Non-pigmented ciliary epithelial cell (primary cell): ENCODE measurements at places on chromosomes 4 and X.

DNA sequence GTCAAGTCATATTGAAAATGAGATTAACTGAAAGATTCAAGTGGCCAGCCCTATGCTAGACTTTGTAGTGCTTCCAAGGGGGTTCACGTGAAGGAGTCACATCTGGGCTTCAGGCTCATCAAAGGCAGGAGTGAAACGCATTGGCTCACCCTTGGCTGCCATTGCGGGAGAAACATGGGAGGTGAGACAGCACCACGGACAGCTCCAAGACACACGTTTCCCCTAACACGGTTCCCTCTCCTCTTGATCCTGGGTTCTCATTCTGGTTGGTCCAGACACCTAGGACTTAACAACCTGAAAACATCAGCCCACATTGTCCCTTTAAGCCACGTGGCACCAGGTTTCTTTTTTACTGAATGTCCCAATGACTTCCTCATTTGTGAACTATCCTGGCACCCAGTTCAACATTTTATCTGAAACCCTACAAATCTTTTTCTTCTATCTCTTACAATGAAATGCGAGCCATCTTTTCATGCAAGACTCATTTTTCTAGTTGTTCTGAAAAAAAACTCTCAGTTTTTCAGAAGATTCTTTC lies 279.0 kb upstream of the VCX3A start:
- no peak for DNase-seq

GRCh38 chr4:153242839-153243324 lies 38.6 kb downstream of the TRIM2 start:
- DNase-seq = no peak

GRCh38 chr4:185263419-185263818 lies 54.0 kb downstream of the SNX25 start:
- no peak for DNase-seq

GRCh38 chrX:67415937-67416336 lies 127.9 kb upstream of the AR start:
- no peak for DNase-seq

DNA sequence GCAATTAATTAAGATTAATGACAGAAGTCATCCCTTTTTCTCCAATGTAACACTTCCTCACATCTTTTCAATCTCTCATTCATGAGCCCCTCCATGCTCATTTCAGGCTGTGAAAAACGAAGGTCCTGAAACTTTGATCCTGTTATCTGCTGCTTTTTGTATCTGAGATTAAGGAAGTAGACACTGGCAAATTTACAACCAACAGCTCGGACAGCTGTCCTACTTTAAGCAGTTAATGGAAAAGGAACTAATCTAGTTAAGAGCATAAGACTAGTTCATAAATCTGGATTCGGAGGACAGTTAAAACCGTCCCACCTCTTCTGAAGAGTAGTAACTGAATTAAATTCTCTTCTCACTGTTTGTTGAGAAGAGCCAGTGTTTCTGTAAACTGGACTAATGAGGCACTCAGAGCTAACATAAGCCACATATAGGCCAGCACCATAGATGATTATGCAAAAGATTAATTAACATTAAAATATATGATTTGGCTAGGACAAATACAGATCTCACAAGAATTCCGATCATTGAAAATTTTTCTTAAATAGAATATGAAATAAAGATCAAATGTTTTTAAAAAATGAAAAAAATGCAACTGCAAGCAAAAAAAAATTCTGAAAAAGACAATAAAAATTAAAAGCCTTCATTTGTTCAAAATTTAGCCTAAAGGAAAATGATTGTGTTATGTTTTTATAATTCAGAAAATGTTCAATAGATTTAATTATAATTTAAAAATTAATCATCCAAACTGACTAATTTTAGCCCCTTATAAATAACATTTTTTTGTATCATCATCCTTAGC lies 114.4 kb downstream of the ANTXR2 start:
- no peak for DNase-seq

GRCh38 chr4:2915789-2916188 lies 47.4 kb downstream of the NOP14 start:
- DNase-seq = no peak

GRCh38 chr4:99824070-99824599 lies 7.5 kb downstream of the DAPP1 start:
- no peak for DNase-seq

DNA sequence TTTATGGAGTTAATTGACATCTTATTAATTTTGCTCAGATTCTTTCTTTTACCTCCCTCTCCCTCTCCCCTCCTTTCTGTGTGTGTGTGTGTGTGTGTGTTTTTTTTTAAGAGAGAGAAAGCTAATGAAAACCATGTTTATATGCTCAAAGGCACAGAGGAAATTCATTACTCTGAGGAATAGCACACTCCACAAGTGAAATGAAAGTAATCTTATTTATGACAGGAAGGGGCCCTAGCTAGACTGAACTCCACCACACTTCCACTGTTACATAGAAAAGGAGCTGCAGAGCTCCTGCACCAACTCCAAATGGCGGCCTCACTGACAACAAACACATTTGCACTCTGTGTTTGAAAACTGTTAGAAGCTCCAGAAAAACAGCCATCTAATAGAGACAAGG lies 150.6 kb downstream of the RASL11B start:
- no peak for DNase-seq

DNA sequence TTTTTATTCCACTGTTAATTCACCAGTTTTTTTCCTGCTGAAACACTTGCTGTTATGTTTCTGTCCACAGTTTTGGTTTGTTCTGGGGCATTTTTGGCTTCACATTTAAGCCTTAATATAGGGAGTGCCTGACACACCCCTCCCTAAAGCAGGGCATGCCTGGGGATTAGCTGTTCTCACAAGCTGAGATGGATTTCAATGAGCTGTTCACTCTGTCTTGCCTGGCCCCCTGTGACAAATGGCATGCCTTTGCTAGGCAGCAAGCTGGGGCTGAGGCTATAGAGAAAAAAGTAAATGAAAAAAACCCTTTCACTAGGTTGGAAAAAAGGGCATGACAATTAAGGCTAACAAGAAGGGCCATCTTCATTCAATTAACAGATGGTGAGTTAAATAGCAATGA lies 22.4 kb downstream of the LPAR4 start:
- DNase-seq = no peak

GRCh38 chrX:101223226-101223625 lies 3.6 kb downstream of the DRP2 start:
- DNase-seq = no peak

DNA sequence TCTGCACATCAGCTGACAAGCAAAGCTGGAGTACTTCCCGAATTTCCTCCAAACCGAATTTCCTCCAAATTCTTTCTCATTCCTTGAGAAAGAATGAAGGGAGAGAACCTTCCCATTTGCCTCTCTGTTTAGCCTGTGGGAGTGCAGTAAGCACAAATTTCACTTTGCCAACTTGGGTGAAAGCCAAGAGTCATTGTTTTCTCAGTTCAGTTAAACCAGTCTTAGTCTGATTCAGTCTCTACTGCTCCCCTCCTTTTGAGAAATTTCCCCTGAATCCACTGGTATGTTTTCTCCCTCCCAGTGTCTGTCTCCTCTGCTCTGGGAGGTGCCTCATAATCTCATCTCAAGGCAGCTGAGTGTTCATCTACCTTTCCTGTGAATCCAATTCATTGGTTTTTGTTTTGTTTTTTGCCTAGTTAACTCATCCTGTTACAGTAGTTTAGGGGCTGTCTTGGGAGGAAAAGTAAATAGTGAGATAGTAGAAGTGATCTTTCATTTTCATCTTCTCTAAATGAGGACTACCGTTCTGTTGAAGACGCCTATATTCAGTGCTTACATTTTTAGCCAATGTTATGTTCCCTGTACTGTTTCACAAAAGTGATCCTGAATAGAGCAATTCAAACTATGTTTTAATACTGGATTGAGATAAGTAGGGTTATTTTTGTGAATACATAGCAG lies 49.0 kb downstream of the SYTL5 start:
- DNase-seq = no peak

DNA sequence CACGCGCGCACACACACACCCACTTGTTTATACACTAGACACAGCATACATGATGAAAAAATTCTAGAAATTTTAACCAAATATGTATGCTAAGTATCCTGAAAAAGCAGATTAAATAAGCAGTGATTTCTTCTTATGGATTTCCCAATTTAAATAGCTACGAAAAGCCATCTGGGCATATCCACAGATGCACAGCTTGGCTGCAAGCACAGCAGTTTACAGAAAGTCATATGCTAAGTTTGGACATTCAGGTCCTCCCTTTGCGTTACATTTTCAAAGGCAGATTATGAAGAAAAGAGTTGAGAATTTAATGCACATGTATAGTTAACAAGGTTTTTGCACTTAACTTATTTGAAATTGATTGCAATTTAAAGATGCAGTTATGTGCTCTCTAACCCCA lies 542.2 kb upstream of the EPHA5 start:
- DNase-seq = no peak

GRCh38 chrX:134524181-134524580 lies 64.2 kb downstream of the HPRT1 start:
- DNase-seq = no peak

DNA sequence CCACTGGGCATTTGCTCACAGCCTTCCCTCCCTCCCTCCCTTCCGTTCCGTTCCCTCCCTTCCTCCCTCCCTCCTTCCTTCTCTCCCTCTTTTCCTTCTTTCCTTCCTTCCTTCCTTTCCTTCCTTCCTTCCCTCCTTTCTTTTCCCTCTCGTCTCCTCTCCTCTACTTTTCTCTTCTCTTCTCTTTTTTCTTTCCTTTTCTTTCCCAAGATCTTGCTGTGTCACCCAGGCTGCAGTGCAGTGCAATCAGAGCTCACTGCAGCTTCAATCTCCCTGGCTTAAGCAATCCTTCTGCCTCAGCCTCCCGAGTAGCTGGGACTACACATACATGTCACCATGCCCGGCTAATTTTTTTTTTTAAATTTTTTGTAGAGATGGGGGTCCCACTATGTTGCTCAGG lies 26.7 kb upstream of the ING2 start:
- no peak for DNase-seq

DNA sequence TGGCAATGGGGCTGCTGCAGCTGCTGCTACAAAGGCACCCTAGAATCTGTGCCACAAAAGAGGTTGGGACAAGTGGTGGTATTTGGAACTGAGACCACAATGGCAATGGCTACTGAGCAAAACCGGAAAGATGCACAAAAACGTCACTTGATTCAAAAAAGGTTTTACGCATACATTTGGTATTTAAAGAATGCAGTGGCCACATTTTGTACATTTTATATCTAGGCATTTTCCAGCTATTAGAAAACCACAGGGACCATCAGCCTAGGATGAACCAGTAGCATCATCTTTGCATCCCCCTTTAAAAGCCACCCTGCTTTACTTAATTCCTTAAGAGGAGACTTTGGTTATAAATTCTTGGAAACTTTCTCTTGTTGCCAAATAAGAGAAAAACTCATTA lies 104.8 kb upstream of the CXCL13 start:
- no peak for DNase-seq

GRCh38 chrX:132819711-132820264 lies 138.6 kb downstream of the HS6ST2 start:
- no peak for DNase-seq

DNA sequence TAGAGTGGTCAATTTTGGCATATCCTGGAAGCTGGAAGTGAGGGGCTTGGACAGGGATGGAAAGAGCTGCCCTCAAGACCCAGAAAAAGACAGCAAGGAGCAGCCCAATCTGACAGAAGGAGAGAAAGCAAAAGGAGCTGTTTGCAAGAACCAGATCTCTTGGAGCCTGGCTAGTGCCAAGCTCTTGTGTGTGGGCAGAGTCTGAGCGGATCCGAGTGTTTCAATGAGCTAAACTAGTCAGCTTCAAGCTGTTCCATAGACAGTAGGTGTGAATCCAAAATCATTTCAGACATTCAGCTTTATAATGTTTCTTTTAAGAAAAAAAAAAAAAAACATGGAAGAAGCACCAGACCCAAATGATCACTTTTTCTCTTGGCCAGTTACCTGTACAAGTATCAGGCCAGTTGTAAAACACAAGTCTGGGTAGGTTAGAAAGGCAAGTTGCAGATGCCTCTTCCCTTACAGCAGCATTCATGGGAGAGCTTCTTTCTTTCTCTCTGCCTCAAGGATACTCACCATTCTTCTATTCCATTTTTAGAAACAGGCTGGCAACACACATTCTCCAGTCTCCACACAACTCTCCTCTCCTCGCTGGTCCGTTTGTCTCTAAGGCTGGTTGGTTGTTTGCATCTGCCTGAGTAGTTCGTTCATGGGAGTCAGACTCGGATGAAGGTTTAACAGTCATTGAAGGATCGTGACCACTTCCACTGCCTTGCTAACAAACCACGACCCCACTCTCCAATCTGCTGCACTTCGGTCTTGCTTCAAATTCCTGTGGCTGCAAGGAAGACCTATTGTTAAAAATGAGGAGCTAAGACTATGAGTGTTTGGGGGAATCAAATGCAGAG lies 105.2 kb upstream of the GATB start:
- no peak for DNase-seq

- DNase-seq = peak; percentile 67
Measured at GRCh38 chr4:150510176-150510865, 71.6 kb upstream of the MAB21L2 start.

- no peak for DNase-seq
Measured at GRCh38 chr4:154312246-154312645, 179.4 kb downstream of the DCHS2 start.

- DNase-seq = no peak
Measured at GRCh38 chr4:110198049-110198434, 373 bp downstream of the ELOVL6 start.

DNA sequence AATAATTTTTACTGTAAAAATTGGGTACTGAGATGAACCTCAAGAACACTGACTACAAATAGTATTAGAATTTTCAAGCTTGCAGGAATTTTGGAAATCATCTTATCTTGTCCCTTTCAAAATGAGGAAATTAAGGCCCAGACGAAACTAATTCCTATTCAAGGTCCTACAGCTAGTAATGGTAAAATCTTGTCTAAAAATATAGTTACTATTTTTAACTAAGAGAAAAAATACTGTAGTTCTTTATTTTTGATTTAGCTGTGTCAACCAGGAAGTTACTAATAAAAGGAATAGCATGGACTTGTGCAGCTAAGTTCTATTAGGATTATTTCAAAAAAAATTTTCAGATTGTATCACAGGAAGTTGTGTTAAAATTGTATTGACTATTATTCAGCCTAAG lies 12.7 kb downstream of the PRIMPOL start:
- DNase-seq = no peak

DNA sequence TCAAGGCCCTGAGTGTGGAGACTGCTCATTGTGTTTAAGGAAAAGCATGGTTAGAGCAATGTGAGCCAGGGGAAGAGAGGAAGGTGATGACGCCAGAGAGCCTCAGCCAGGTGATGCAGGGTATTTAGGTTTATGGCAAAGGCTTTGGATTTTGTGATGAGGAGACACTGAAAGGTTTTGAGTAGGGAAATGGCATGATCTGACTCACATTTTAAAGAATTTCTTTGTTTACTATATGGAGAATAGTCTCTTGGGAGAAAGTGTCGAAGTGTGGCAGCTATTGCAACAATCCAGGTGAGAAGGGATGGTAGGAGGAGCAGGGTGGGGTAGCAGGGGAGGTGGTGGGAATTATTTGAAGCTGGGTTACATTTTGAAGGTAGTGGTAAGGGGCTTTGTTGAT lies 293.4 kb upstream of the IGFBP7 start:
- no peak for DNase-seq

GRCh38 chr4:81504112-81505003 lies 32.7 kb upstream of the RASGEF1B start:
- no peak for DNase-seq

- no peak for DNase-seq
Measured at GRCh38 chrX:135982860-135983259, 2.4 kb upstream of the SLC9A6 start.

- DNase-seq = no peak
Measured at GRCh38 chr4:25837107-25837506, 25.7 kb downstream of the SEL1L3 start.

GRCh38 chr4:112266823-112267222 lies 18.9 kb downstream of the TIFA start:
- DNase-seq = no peak
